Skeletal muscle tissue (tissue), 5 donors: ENCODE measurements at places on chromosomes 16 and 17. TPM values are rescaled to one million over a fixed set of nuclear protein-coding genes. Genes with fewer than 3 reads are reported as not detected.

The PIRT gene
- total RNA-seq = not detected

The ENO3 gene
- total RNA-seq = 2,880 TPM

The ZSCAN10 gene
- total RNA-seq = not detected

The CCL5 gene
- total RNA-seq = 0.52 TPM

The MC1R gene
- 0.52 TPM for total RNA-seq

The COQ9 gene
- 32.9 TPM for total RNA-seq

The SCNN1B gene
- total RNA-seq = not detected
